Osteoblast (primary cell): ENCODE measurements at places on chromosomes 3 and 15. TPM values are rescaled to one million over a fixed set of nuclear protein-coding genes. Genes with fewer than 3 reads are reported as not detected.

- no peak for DNase-seq
These were observed 35.2 kb downstream of the NCEH1 start for GRCh38 chr3:172675441-172676193.

DNA sequence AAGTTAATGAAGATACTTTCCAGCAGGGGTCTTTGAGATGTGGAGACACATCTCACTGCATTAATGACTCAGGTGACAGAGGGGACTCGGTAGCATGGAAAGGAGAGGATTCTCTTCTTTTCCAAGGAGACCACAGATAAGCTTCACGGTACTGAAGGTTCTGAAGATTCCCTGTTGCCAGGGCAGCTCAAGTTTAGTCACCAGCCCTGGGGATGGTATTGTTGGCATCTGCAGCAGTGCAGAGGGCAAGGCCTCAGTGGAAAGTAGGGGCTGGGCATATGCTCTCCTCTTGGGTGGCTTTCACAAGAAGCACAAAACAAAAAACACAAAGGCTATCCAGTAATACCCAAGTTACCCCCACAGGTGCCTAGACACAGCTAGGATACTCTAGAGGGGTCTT lies 38.0 kb upstream of the MRPL3 start:
- DNase-seq = no peak

DNA sequence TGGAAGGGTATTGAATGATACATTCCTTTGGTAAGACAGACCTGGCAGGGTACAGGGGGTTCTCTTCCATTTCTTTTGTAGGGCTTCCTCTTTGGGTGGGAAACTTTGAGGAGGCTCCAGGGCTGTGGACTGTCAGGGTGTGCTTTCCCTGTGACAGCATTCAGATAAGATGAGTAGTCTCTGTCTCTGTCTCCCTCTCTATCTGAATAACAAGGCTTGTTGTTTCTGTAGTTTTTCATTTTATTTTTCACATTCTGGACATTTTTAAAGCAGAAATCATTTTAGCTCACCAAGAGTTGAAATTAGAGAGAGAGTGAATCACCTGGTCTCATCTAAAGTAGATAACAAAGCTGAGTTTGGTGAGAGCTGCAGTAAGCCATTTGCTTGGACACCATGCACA lies 100.8 kb upstream of the TPM1 start:
- no peak for DNase-seq

- no peak for DNase-seq
These were observed 35.5 kb upstream of the CGNL1 start for GRCh38 chr15:57340682-57341259.

Gene P4HTM
- 31.8 and 32.4 TPM in 2 replicates for total RNA-seq

DNA sequence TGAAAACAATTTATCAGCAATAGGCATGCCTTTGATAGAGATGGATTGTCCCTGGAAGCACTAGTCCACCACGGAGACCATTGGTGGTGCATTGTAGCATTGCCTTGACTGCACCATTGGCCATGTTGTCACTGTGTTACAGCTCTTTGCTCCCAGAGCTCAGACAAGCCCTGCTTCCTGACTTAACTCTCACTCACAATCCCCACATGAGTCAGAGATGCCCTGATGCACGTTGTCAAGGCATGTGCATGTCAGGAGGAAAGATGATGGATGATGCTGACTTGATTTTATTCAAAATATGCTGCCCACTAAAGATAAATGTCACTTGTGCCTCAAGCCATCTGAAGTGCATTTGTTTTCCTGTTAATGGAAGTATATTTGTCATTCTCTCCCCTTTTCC lies 266.1 kb downstream of the ARRDC4 start:
- peak; percentile 29 for DNase-seq

Gene GOLGA8N
- 4.7 and 5.0 TPM in 2 replicates for total RNA-seq

Gene ASB14
- total RNA-seq = not detected in 2 replicates

GRCh38 chr3:124793054-124793739 lies 62.9 kb downstream of the UMPS start:
- DNase-seq = peak; percentile 87

Gene C2CD4A
- under 0.01 TPM in 1 of 2 replicates, not detected in the other for total RNA-seq

DNA sequence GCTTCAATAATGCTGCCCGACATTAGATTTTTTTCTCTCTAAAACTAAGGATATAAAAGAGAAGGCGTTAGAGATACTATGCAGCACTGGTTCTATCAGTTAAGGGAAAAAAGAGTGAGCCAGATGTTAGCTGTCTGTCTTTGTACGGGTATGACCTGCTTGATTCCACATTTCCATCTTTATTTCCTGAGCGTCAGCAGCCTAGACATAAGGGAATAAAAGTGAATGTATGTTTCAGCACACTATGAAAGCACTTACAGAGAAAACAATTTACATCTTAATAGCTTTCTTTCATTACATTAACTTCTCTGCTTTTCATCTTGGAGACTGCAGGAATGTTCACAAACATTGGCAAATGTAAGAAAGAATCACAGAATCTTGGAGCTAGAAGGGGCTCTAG lies 319.3 kb downstream of the CTNNB1 start:
- no peak for DNase-seq

- DNase-seq = no peak
These were observed 136.8 kb downstream of the FHIT start for GRCh38 chr3:61114316-61114953.

GRCh38 chr3:177842743-177843734 lies 645.8 kb upstream of the TBL1XR1 start:
- DNase-seq = no peak

DNA sequence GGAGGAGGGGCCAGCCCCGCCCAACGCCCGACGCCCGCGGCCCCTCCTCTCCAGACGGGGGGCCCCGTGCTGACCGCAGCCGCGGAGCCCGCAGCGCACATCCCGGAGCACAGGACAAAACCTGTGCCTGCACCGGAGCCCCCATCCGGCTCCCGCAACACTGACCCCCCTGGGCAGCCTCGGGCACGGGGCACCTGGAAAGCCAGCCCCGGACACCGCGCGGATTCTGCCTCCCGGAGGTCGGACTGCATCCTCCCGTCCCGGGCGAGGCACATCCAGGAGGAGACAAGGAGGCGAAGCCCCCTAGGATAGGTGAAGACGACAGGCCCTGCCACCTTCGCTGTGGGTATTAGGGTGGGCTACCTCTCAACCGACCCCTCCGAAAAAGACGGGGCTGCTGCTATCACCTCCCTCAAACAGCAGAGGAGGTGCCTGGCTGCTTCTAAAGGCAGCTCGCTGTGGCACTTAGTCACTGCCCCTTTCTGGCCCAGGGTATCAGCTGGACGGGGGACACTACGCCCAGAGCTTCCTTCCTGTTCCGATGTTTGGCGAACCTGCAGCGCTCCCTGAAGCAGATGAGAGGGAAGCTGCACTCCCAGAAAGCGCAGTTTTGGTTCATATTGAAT lies 10.6 kb downstream of the XXYLT1 start:
- DNase-seq = peak; percentile 84

DNA sequence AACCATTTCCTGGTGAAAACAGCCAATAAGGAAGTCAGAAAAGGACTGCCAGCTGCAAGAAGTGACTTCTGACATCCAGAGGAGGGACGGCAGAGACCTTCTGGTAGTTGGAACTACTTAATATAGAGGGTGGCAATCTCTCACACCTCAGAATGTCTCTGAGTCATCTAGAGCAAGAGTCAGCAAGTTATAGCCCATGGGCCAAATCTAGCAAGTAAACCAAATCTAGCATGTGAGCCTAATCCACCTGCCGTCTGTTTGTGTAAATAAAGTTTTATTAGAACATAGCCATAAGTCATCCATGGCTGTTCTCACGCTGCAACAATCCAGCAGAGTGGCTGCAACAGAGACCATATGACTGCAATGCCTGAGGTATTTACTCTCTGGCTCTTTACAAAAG lies 160.5 kb upstream of the NR2E3 start:
- no peak for DNase-seq
